ENCODE measurements at places on chromosomes 16 and 17.

GRCh38 chr16:81496321-81496720, 51.7 kb downstream of the CMIP start:
- no peak for DNase-seq

DNA sequence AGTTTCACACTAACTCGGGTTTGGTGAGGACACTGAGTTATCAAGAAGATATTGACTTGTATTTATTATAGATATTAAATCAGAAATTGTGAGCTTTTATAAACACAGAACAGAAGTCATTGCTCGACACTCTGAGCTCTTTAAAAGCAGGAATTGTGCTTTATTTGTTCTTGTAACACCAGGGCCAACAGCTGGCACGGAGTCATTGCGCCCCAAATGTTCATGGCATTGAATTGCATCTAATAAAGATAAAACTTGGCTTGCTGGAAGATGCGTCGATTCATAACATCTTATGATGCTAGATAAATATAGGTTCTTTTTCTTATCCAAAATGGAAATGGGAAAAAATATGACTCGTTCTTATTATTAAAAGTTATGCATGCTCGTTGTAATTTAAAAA, 11.8 kb upstream of the MLYCD start:
- peak; percentile 11 for DNase-seq

DNA sequence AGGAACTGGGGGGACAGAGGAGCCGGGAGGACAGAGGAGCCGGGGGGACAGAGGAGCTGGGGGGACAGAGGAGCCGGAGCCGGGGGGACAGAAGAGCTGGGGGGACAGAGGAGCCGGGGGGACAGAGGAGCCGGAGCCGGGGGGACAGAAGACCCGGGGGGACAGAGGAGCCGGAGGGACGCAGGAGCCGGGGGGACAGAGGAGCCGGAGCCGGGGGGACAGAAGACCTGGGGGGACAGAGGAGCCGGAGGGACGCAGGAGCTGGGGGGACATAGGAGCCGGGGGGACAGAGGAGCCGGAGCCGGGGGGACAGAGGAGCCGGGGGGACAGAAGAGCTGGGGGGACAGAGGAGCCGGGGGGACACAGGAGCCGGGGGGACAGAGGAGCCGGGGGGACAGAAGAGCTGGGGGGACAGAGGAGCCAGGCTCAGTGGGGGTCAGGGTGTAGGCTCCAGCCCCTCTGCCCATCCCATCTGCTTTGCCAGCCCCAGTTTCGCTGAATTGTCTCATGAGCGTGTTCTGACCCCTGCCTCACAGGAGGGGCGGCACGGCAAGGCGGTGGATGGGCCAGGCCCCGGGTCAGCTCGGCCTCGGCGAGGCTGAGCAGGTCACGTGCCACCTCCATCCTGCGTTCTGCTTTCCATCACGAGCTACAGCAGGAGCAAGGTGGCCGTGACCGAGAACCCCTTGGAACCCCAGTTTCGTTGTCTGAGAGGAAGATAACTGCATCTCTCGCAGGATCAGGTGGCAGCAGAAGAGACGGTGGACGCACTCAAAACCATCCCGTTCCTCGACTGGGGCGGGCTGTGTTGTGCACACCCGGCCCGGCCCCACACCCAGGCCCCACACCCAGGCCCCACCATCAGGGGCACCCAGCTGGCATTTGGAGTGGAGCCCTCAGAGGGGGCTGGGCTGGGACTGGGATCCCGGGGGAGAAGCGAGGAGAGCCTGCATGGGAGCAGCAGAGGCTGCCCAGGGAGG, 26.1 kb upstream of the CBFA2T3 start:
- DNase-seq, result no peak

DNA sequence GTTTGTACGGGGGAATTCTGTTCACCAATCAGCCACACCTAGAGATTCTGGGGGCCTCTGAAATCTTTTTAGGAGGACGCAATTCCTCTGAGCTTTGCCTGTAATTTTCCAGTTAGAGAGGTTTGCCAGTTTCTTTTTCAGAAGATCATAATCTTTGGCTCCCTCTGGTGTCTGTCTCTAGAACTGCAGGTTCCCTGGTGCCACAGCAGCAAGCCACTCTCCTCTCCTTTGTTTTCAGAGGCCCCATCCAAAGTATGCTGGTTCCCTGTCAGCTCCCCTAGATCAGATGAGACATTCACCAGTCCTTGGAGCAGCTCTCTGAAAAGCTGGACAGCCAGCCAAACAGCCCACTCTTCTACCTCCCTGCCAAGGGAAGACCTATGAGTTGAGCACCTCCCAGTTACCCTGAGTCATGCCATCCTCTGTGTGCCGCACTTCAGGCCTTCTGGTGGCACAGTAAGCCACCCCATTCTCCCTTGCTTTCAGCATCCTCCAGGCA, 36.1 kb downstream of the RNF112 start:
- peak; percentile 62 for DNase-seq

All from RPMI8226 (cell line).